Effector memory CD4-positive, alpha-beta T cell (primary cell): ENCODE measurements at places on chromosomes 7 and 10.

- DNase-seq, result no peak
These were observed 125.4 kb downstream of the PFKFB3 start for GRCh38 chr10:6327961-6328698.

DNA sequence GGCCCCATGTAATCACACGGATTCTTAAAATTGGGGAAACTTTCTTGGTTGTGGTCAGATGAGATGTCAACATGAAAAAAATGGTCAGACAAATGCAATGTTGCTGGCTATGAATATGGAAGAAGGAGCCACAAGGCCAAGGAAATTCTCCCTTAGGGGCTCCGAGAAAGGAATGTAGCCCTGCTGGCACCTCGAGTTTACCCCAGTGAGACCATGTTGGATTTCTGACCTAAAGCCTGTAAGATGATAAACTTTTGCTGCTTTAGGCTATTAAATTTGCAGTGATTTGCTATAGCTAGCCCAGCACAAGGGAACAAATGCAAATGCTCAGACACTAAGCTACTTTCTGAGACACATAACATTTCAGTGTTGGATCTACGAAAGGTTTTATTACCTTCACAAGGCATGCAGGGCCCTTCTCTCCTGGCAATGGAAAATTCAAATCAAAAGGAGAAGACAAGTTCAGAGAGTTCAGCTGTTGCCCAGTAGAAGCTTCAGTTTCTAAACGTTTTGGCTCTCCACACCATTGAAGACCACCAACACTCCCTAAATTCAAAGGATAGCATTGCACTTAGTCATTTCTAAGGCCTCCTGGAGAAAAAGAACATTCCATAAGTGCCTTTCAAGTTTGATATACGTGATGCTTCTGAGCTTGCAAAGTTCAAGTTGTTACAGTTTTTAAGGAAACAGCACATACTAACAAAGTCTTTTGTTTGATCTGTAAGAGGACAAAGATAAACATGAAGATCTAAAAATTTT is 23.4 kb downstream of the MCMBP start:
- no peak for DNase-seq

DNA sequence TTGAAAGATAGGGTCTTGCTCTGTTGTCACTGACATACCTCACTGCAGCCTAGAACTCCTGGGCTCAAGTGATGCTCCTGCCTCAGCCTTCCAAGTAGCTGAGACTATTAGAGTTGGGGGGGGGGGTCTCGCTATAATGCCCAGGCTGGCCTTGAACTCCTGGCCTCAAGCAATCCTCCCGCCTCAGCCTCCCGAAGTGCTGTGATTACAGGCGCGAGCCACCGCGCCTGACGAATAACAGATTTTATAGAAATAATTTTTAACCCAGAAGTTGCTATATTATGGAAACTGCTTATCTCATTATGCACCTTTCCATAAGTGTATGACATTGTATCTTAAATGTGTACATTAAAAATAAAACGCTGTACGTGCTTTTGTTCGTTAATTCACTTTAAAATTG is 846 bp downstream of the ANKRD26 start:
- no peak for DNase-seq

DNA sequence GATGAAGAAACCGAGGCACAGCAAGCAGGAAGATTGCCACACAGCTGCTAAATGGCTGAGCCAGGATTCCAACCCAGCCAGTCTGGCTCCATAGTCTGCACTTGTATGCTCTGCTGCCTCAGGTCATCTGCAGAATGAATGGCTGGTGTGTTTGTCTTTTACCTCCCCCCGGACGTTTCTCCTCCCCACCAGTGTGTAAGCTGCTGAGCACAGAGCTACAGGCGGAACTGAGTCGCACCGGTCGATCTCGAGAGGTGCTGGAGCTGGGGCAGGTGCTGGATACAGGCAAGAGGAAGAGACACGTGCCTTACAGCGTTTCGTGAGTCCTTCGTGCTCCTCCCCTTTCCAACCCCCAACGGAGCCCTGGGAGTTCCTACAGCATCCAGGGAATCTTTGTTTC is 2.6 kb downstream of the CNPY4 start:
- DNase-seq, result no peak

DNA sequence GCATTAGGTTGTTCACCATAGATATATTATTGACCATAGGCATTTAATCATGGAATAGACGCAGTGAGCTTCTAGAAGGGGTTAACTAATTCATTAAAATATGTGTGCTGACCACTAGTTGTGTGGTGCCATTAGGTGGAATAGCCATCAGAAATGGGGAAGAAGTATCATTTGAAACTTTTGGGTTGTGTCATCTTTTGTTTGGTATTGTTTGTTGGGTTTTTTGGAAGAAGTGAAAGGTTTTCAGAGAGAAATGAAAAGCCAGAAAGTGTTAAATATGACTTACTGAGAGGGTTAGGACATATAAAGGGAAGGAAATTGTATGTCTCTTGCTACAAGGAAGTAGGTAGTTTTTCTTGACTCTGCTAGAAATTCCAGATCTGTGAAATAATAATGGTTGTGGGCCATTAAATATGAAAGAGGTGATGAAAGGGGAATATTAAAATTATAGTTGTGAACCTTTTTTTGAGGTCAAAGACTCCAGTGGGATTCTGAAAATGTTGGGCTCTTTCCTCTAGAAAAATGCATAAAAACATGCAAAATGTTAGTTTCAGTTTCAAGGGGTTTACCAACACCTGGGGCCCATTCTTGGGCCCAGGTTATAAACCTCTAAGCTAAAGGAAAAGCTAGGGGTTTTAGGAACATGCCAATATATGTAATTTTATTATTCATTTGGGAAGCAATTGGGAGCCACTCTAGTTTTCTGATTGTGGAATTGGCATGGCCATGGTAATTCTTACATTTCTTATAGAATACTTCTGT is 348.5 kb downstream of the BBS9 start:
- DNase-seq, result no peak

- DNase-seq, result no peak
These were observed 41.5 kb upstream of the DNAJB6 start for GRCh38 chr7:157295338-157295737.

DNA sequence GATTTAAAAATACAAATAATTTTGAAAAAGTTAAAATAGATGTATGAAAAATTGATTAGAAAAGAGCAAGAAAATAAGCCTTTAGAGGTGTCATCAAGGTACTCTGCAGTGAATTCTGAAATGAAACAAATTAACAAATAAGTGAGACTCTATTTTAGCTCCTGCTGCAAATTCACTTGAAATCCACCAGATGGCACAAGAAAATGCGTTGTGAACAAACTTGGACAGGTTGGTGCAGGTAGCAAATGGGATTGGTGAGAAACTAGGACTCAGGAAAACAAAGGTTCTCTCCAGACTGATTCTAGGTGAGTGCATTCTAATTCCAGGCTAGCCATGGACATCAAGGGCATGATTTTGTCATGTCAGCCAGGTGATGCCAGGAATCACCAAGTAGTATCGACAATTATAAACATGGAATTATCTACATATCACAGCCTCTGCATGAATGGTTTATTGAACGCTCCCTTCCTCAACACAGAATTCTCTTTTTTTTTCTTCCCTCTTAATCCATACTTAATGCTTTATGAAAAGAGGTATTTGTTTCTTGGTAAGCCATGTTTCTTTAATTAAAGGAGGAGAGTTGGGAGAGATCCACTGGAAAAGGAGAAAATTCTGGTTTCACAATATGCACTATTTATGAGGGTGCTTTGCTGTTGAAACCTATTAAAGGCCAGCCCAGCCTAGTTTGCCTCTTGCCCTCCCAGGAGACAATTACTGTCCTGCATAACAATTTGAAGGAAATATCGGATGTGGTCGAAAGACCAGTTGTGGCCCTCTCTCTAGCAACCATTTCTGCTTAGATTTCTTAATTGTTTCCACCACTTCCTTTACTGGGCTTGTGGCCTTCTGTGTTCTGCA is 118.1 kb downstream of the ZNF365 start:
- DNase-seq, result no peak

DNA sequence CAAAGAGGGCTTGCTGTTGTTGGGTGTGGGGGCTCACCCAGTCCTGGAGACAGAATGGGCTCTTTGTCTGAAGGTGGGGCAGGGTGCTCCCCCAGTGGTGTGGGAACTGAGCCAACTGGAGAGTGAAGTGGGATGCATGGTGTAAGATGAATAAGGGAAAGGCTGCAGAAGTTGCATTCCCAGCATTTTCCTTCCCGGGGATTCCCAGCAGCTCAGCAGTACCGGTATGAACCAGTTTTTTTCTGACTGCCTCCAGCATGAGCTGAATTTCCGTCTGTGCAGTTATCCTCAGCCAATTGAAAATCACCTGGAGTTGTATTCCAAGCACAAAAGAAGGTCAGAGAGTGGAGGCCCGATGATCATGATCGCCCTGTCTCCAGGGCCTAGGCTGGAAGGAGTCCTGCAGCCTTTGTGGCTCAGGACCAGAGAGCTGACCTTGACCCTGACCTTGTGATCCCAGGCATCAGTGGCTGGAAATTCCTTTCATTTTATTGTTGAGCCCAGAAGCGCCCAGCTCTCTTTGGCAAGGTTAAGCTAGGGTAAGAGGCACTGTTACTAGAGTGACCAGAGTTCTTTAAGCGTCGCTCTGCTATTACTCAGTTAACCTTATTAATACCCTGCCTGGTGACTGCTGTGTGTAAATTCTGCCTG is 33.4 kb downstream of the OGDH start:
- DNase-seq, result no peak
